ENCODE measurements at places on chromosomes 16 and 17.

DNA sequence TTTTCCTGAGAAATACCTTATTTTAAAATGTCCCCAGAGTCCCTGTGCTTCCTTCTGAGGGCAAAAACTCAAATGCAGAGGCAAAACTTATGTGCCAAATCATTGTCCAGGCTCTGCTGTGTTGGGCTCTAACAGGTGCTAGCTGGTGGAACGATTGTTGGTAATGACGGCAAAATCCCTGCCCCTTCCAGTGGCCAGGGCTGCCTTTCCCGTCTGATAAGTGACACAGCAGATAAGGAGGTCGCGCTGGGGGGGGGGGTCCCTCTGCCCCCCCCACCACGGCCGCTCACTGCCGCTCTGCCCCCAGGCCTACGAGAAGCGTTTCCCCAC is 29.1 kb downstream of the SEC14L5 start:
- no peaks in the 10 kb centered on the region for H3K36me3 ChIP-seq
- H3K27me3 ChIP-seq: peaks cover 6% of the 10 kb centered on the region
- no peak for DNase-seq
- H3K4me3 ChIP-seq: no peak overlapping the region
- no peaks in the 10 kb centered on the region for H3K4me1 ChIP-seq

GRCh38 chr16:17590711-17591654 is 120.2 kb upstream of the XYLT1 start:
- H3K27me3 ChIP-seq: no peaks in the 10 kb centered on the region
- no peaks in the 10 kb centered on the region for H3K4me1 ChIP-seq
- peak; percentile 9 for DNase-seq
- H3K36me3 ChIP-seq: no peaks in the 10 kb centered on the region

- H3K4me3 ChIP-seq: no peak overlapping the region
- H3K27ac ChIP-seq: no peak overlapping the region
- H3K27me3 ChIP-seq: no peaks in the 10 kb centered on the region
- peaks cover 6% of the 10 kb centered on the region for H3K4me1 ChIP-seq
- DNase-seq: no peak
- H3K36me3 ChIP-seq: no peaks in the 10 kb centered on the region
Measured at GRCh38 chr16:3548445-3548844, 28.8 kb downstream of the NLRC3 start.

DNA sequence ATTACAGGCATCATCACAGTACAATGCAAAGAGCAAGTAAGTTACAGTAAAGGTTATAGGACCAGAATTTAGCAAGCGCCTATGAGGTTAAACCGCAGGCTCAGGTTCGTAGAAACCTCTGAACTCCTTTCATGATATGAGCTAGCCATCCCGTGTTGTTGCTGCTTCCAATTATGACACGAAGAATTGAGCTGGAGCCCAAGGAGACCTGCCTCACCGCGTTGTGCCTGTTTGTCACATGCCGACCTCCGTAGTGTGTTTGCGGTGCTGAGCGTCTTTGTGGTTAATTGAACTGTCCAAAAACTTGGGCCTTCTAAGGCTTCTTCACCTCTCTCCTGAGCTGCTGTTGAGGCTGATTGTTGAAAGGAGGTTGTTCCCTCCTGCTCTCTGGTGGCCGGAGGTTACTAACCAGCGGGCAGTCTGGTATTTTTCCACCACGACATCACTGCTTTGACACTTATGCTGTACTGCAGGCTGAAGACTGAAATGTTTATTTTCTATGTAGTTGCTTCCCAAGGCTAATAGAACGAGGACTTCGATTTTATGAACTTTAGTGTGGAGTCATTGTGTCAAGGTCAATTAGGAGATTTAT is 67.5 kb downstream of the SEC14L1 start:
- no peaks in the 10 kb centered on the region for H3K4me1 ChIP-seq
- no peak overlapping the region for H3K27ac ChIP-seq
- peak; percentile 84 for DNase-seq
- H3K27me3 ChIP-seq: no peaks in the 10 kb centered on the region

- no peak for DNase-seq
- no peak overlapping the region for H3K27ac ChIP-seq
- H3K4me1 ChIP-seq: no peaks in the 10 kb centered on the region
Measured at GRCh38 chr17:37802061-37802595, 57.3 kb upstream of the HNF1B start.

GRCh38 chr17:280901-281300 is 71.7 kb downstream of the RPH3AL start:
- H3K27me3 ChIP-seq: no peaks in the 10 kb centered on the region
- no peak for DNase-seq
- no peak overlapping the region for H3K27ac ChIP-seq
- H3K4me1 ChIP-seq: no peaks in the 10 kb centered on the region
- no peaks in the 10 kb centered on the region for H3K36me3 ChIP-seq

DNA sequence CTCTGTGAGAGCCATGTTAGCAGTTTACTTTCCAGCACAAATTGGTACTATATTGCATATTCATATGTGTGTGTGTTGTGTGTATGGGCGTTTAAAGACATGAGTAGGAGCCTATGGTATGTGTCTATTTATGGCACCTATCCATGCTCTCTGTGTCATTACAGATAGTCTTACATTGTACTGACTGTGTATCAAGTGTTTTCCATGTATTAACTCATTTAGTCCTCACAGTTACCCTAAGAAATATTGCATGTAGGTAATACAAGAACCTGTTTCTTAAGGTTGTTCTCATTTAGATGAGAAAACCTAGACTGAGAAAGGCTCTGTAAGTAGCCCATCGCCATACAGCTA is 1.6 kb downstream of the ALG1 start:
- no peaks in the 10 kb centered on the region for H3K27me3 ChIP-seq
- no peak overlapping the region for H3K4me3 ChIP-seq

- H3K27ac ChIP-seq: no peak overlapping the region
- DNase-seq: peak; percentile 66
- no peak overlapping the region for H3K4me3 ChIP-seq
- H3K27me3 ChIP-seq: no peaks in the 10 kb centered on the region
- H3K4me1 ChIP-seq: no peaks in the 10 kb centered on the region
- no peaks in the 10 kb centered on the region for H3K36me3 ChIP-seq
Measured at GRCh38 chr17:65797809-65798208, 236.4 kb upstream of the AXIN2 start.

DNA sequence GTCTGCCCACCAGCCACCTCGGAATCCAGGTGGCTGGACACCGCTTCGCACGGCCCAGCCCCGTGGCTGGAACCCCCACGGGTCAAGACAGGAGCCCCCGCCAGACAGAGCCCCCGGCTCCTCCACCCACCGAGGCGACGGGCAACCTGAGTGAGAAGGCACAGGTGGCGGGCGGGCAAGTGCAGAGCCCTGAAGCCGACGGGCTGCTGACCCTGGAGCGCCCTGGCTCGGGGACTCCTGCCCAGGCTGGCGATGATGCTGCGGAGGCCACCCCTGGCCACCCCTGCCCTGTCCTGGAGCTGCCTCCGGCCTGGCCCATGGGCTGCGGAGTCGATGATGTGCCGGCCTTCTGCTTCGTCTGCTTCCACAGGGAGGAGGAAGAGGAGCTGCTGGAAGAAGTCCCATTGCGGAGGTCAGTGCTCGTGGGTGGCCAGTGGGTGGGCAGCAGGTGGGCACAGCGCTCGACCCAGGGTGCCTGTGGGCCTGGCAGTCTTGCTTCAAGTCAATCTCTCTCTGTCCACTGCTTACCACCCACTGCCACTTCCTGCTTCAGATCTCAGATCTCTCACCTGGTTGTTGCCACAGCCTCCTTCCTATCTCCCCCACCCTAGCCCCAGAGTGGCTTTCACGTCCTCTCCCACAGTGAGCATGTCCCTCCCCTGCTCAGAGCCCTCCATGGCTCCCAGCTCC is 33.1 kb upstream of the SBK1 start:
- no peaks in the 10 kb centered on the region for H3K36me3 ChIP-seq
- no peaks in the 10 kb centered on the region for H3K4me1 ChIP-seq
- no peaks in the 10 kb centered on the region for H3K27me3 ChIP-seq
- H3K27ac ChIP-seq: no peak overlapping the region
- H3K4me3 ChIP-seq: no peak overlapping the region

DNA sequence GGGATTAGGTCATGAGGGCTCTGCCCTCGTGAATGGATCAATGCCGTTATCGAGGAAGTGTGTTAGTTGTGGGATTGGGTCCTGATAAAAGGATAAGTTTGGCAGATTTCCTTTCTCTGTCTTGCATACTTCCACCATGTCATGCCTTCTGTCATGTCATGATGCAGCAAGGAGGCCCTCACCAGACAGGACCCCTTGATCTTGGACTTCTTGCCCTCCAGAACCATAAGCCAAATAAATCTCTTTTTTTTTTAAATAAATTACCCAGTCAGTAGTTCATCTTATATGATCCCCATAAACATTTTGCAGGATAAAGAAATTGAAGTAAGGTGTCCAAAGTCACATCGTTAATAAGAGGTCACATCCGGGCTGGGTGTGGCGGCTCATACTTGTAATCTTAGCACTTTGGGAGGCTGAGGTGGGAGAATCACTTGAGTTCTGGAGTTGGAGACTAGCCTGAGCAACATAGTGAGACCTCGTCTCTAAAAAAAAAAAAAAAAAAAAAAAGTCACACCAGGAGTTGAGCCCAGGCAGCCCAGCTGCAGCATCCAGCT is 25.2 kb downstream of the HEXIM2 start:
- no peaks in the 10 kb centered on the region for H3K36me3 ChIP-seq
- no peak overlapping the region for H3K27ac ChIP-seq
- DNase-seq: no peak
- no peaks in the 10 kb centered on the region for H3K27me3 ChIP-seq
- H3K4me3 ChIP-seq: no peak overlapping the region
- no peaks in the 10 kb centered on the region for H3K4me1 ChIP-seq

DNA sequence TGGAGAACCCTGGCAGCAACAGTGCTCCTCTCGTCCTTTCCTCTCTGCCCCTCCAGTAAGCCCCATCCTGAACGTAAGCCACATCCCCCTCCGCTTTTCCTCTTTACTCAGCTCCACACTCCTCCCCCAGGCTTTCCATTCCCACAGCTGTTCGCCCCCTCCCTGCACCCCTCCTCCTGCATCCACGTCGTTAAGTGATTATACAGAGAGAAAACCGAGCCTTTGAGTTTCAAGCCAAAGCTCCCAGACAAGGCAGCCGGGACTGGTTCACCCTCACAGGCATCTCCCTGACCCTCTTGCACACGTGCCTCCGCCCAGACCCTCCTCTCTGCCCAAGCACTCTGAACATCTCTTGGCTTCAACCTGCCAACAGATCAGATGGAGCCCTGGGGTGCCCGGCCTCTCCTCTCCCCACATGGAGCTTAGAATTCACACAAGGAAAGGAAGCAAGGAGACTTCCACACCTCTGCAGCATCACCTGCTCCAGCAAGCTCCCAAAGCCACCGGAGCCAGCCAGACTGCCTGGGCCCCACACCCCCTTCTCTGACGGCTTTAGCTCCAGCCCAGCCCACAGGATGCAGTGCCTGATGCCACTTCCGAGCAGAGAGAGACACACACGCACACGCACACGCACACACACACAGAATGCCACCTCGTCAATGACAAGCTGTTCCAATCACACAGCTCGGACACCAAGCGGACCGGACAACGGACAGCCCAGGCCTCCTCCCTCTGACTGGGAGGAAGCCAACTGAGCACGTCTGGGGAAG is 99.9 kb upstream of the CCL2 start:
- peak; percentile 35 for DNase-seq
- H3K27ac ChIP-seq: no peak overlapping the region
- H3K27me3 ChIP-seq: no peaks in the 10 kb centered on the region
- H3K36me3 ChIP-seq: no peaks in the 10 kb centered on the region
- H3K4me3 ChIP-seq: no peak overlapping the region
- H3K4me1 ChIP-seq: peaks cover 19% of the 10 kb centered on the region

DNA sequence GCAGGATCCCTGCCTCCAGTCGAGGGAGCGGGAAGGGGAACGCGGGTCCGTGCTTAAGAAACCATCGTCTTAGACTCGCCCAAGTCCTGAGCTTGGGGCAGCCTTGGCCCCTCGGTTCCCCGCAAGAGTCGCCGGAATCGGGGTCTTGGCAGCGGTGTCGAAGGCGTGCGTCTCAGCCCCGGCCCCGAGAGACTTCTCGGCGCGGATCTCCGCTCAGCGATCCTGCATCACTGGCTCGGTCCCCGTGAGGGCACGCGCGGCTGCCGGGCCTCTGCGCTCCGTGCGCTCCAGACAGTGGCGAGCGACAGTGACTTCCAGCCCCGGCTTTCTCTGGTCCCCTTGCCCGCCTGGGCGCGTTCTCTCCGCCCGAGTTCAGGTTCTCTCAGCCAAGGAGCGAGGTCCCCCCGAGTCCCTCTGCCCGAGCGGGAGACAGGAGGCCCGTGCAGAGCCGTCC is 380 bp downstream of the HS3ST3A1 start:
- H3K27ac ChIP-seq: no peak overlapping the region
- peak overlapping the region; percentile 76 for H3K4me3 ChIP-seq
- H3K36me3 ChIP-seq: no peaks in the 10 kb centered on the region
- no peaks in the 10 kb centered on the region for H3K27me3 ChIP-seq

DNA sequence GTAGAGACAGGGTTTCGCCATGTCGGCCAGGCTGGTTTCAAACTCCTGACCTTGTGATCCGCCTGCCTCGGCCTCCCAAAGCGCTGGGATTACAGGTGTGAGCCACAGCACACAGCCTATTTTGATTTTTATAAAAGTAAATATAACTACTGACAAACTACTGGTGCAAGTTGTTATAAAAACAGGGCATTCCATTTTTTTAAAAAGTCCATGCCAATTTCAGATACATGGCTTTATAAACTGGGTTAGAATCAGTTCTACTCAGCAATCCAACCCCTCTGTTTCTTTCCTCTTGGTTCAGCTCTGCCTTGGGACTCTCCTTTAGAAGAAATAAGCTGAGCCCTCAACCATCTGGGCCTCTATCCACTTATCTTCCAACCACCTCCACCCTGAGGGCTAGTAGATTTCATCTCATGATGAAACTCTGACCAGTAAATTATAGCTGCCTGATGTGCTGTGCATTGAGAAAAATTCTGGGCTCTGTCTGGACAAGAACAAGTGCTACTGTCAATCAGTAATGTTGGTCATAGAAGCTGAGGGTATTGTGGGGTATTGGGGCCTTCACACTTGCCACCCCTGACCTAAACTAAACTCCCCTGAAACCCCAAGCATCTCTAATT is 10.2 kb downstream of the RANBP10 start:
- H3K4me3 ChIP-seq: no peak overlapping the region
- H3K27ac ChIP-seq: no peak overlapping the region
- no peaks in the 10 kb centered on the region for H3K27me3 ChIP-seq
- H3K4me1 ChIP-seq: no peaks in the 10 kb centered on the region
- no peak for DNase-seq

- H3K4me1 ChIP-seq: no peaks in the 10 kb centered on the region
- H3K4me3 ChIP-seq: no peak overlapping the region
- no peaks in the 10 kb centered on the region for H3K36me3 ChIP-seq
Measured at GRCh38 chr17:63170795-63171194, 204.8 kb downstream of the TANC2 start.

DNA sequence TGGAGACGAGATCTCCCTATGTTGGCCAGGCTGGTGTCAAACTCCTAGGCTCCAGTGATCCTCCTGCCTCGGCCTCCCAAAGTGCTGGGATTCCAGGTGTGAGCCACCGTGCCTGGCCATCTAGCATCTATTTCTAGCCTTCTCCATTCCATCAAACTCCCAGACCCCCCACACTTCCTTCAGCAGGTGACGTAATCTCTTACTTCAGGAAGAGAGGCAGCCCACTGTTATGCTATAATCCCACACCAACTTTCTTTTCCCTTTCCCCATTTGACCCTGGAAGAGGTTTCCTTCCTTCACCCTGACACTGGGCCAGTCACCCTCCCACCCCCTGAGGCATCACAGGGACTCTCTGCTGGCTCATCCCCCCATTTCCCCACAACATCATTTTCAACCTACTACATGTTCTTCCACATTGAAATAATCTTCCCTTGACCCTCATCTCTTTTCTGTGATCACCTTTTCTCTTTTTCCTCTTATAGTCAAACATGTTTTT is 7.6 kb downstream of the ITGA2B start:
- H3K4me1 ChIP-seq: no peaks in the 10 kb centered on the region
- no peak for DNase-seq
- peaks cover 5% of the 10 kb centered on the region for H3K27me3 ChIP-seq
